ENCODE measurements at places on chromosomes 7 and 10.

- DNase-seq = no peak
Observed at GRCh38 chr10:81472927-81473470, 402.0 kb upstream of the NRG3 start.

GRCh38 chr7:70406186-70406949, 725.6 kb upstream of the GALNT17 start:
- DNase-seq = no peak

DNA sequence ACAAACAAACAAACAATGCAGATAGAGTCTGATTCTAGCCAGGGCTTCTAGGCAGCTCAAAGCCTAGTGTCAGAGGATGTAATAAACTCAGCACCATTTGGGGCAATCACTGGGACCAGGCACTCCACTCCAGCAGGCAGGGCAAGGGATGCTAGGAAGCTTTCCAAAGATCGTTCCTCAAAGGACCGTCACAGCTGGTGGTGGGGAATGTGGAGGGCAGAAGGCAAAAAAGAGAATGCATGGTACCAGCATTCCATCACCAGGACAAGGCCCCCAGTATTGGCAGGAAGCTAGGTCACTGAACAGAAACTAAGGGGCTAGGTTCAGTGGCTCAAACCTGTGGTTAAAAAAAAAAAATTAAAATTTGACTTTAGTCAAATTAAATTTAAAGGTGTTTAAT, 94.2 kb downstream of the CUL2 start:
- DNase-seq = no peak

DNA sequence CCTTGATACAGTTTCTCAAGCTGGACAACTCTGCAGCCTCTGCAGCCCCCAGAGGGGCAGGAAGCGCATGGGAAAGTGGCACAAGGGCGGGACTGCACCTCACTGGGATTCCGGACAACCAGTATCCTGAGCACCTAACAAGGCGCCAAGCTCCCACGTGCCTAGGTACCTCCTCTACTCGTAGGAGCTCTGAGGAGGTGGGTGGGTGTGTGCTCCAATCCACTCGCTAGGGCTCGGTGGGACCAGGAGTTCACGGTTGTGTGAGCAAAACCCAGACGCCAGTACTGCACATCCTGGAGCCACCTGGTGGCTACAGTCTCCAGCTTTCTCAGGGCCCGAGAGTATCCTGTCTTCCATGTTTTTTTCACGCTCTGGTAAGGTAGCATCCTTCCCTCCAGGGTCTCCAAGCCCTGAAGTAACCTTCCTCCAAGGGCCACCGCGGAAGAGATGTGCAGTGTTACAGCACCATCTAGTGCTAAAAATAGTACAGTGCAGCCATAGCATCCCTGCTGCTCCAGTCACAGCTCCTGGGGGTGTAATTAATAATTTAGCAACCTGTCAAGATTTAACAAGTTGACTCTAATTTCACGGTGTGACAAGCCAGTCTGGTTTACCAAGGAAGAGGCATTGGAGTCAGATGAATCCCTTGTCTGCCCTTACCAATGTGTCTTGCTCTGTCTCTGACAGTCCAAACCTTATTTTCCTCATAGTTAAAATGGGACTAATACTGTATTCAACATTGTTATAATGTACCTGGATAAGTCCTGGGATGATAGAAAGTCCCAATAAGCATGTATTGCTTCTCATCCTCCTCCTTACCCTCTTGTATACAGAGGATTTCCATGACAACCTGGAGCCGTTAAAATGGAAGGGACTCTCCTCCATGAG, 70.4 kb downstream of the HERPUD2 start:
- no peak for DNase-seq

All from stimulated activated CD4-positive, alpha-beta T cell treated with anti-CD3 and anti-CD28 coated beads, TNF-alpha, amount 100 ng/mL, for 1 hour (primary cell).